ENCODE measurements at places on chromosomes 1 and 21.

DNA sequence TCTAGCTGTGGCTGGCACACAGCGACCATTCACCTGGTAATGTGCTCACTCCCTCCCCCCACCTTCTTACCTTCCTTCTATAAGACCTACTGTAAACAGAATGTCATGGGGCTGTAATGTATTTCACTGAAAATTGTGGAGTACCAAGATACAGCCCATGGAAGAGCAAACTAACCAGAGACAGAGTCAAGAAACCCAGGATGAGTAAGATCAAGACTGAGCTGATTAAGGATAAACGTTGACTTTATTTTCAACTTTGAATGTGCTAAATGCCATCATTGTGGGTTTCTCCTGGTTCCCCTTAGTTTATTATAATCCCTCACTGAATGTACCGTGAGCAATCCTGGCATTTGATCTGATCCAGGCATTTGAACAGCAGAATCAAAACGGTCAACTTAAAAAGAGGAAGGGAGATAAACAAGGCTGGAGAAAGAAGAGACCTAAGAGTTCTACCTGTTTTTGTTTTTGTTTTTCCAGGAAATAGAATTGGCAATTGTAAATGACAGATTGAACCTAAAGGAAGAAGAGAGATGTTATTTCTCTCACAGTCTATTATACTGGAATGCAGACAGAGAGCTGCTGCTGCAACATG lies 16.1 kb upstream of the ATP1B1 start:
- DNase-seq: no peak

GRCh38 chr1:166907763-166908162 lies 31.7 kb upstream of the TADA1 start:
- no peak for DNase-seq

DNA sequence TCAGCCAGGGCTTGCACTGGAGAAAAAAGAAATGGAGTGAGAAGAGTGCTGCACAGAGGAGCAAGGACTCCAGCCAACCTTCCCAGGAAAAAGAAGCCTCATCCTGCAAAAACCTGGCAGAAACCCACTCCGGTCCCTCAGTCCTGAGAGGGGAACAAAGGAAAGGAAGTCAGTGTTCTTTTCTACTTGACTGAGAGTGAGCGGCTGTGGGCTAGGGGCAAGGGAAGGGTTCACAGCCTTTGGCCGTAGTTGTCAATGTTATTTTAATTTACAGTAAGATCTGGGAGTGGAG lies 8.9 kb upstream of the GOLT1A start:
- no peak for DNase-seq

GRCh38 chr1:240306673-240307072 lies 215.0 kb downstream of the FMN2 start:
- DNase-seq: no peak

GRCh38 chr1:42981871-42982270 lies 23.2 kb upstream of the SLC2A1 start:
- DNase-seq: no peak

DNA sequence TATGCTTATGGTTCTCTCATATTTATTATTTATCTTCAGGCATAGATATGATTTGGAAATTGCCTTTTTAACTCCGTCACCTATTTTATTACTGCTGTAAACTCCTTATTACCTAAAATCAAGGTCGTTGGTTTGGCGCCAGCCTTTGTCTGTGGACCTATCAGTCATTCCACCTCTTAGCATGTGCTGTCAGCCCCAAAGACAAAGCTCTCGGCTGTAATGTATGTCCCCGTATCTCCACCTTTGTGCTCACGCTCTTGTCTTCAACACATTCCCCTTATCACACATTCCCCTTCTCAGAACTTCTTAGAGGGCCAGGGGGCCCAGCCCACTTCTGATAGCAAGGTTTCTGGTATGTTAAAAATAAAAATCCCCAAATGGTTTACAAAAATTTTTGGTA lies 342.2 kb downstream of the RYR2 start:
- DNase-seq: no peak
